Esophagus muscularis mucosa (tissue), 4 donors: ENCODE measurements at places on chromosomes 5 and 9. TPM values are rescaled to one million over a fixed set of nuclear protein-coding genes. Genes with fewer than 3 reads are reported as not detected.
A peak's percentile ranks its signal among the peaks of the same experiment; 100 is the strongest.

The ADGRD2 gene
- not detected for total RNA-seq

The CCDC112 gene
- 5.8 TPM for total RNA-seq

The ENC1 gene
- 23.7 TPM for total RNA-seq

The FAT2 gene
- not detected for total RNA-seq

The STING1 gene
- total RNA-seq: 53.1 TPM

- no peak overlapping the region for H3K4me3 ChIP-seq
- no peaks in the 10 kb centered on the region for H3K27me3 ChIP-seq
- H3K4me1 ChIP-seq: peaks cover 63% of the 10 kb centered on the region
- peaks cover 48% of the 10 kb centered on the region for H3K36me3 ChIP-seq
These were observed 3.5 kb downstream of the IRF1 start for GRCh38 chr5:132487095-132487428.

DNA sequence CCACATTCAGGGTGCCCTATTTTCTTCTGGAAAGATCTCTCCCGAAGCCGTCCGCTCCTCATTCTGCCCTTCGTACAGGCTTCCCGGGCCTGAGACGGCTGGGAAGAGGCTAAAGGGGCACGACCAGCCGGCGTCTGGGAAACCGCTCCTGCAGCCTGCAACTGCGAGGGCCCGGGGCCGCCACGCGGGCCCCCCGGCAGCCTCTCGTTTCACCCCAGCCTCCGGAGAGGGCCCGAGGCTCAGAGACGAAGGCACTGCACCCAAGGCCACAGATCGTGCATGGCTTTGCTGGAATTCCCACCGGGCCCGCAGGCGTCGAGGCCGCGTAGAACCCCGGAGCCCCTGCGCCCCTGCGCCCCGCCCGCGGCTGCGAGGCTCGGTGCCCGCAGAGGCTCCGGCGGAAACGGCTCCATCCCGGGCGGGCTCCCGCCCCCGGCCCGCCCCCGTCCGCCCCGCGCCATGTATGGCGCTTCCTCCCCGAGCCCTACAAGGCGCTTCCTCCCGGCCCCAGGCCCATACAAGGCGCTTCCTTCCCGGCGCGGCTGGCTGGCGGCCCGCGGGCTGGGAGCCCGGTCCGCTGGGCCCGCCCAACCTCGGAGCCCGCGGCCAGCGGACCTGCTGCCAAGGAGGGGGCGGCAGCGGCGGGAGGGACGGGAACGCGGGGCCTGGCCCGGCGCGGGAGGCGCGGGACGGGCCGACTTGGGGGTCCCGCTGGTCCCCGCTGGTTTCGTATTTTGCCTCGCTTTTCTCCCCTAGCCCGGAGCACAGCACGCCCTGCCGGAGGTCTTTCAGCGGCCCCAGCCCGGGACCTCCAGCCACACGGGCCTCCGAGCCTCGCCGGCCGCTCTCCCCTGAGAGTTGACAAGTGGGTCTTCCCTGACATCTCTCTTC is 26.6 kb downstream of the EGR1 start:
- H3K4me3 ChIP-seq: peak overlapping the region; percentile 57
- peak overlapping the region; percentile 81 for H3K27ac ChIP-seq
- no peaks in the 10 kb centered on the region for H3K36me3 ChIP-seq
- H3K4me1 ChIP-seq: peaks cover 29% of the 10 kb centered on the region
- peaks cover 10% of the 10 kb centered on the region for H3K27me3 ChIP-seq

GRCh38 chr5:76994337-76994736 is 35.9 kb upstream of the AGGF1 start:
- no peak overlapping the region for H3K27ac ChIP-seq
- no peak for DNase-seq
- H3K27me3 ChIP-seq: no peaks in the 10 kb centered on the region
- no peak overlapping the region for H3K4me3 ChIP-seq

- DNase-seq: no peak
- H3K36me3 ChIP-seq: no peaks in the 10 kb centered on the region
- no peak overlapping the region for H3K4me3 ChIP-seq
- no peaks in the 10 kb centered on the region for H3K4me1 ChIP-seq
- no peaks in the 10 kb centered on the region for H3K27me3 ChIP-seq
- H3K27ac ChIP-seq: no peak overlapping the region
These were observed 390.6 kb downstream of the DNAH5 start for GRCh38 chr5:13553896-13554295.

DNA sequence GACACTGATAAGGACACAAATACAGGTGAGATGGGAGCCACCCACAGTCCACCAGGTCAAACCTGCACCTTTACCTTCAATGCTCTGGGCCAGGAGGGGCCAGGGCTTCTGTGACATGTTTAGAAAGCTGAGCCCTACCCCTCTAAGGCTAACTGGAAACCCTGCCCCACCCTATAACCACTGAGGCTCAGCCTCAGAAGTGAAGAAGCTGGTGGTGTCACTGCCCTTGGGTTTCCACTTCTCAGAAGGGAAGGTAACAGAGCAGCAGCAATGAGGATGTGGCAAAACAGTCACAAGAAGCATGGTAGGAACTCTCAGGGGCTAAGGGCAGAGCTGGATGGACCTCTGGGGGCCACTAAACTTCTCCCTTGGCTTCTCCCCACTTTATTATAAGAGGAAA is 6.0 kb downstream of the PDGFRB start:
- DNase-seq: no peak
- no peaks in the 10 kb centered on the region for H3K27me3 ChIP-seq
- H3K4me3 ChIP-seq: peak overlapping the region; percentile 67
- H3K36me3 ChIP-seq: peaks cover 12% of the 10 kb centered on the region

DNA sequence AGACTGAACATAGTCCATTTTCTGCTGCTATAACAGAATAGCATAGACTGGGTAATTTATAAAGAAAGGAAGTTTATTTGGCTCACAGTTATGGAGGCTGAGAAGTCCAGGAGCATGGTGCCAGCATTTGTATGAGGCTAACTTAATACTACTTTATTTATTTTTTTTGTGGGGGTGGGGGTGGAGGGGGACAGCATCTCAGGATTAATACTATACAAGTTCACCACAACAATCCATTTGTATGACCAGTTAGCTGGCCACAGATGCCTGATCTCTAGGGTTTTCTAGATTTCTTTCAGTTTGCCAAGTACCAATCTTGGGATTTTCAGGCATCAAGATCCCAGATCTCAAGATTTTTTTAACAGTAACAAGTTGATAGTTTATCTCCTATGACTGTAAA is 20.3 kb downstream of the ANGPTL2 start:
- H3K36me3 ChIP-seq: peaks cover 8% of the 10 kb centered on the region
- DNase-seq: no peak
- H3K4me3 ChIP-seq: no peak overlapping the region
- peaks cover 42% of the 10 kb centered on the region for H3K4me1 ChIP-seq
- no peak overlapping the region for H3K27ac ChIP-seq

- DNase-seq: no peak
- H3K36me3 ChIP-seq: no peaks in the 10 kb centered on the region
- H3K4me3 ChIP-seq: no peak overlapping the region
- H3K4me1 ChIP-seq: no peaks in the 10 kb centered on the region
- H3K27ac ChIP-seq: no peak overlapping the region
These were observed 323.3 kb upstream of the SLC30A5 start for GRCh38 chr5:68770551-68770950.

DNA sequence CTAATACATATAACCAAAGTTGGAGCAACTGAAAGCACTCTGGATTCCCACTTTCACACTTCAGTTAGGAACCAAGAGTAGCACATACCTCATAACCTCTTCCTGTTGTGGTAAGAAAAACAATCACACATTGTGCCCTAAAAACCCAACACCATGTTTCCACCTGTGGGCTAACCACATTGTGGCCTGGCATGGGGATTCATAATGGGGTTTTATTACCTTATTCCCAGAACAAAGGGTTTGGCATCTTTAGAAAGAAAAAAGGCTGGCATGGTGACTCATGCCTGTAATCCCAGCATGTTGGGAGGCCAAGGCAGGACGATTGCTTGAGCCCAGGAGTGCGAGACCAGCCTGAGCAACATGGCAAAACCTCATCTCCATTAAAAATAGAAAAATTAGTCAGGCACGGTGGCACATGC is 60.6 kb downstream of the HSD17B3 start:
- H3K4me1 ChIP-seq: no peaks in the 10 kb centered on the region
- H3K27ac ChIP-seq: no peak overlapping the region
- DNase-seq: no peak
- peaks cover 4% of the 10 kb centered on the region for H3K27me3 ChIP-seq
- no peaks in the 10 kb centered on the region for H3K36me3 ChIP-seq
- H3K4me3 ChIP-seq: no peak overlapping the region

GRCh38 chr5:140630292-140631035 is 2.5 kb downstream of the CD14 start:
- DNase-seq: no peak
- H3K27ac ChIP-seq: peak overlapping the region; percentile 45
- H3K27me3 ChIP-seq: no peaks in the 10 kb centered on the region
- H3K4me3 ChIP-seq: peak overlapping the region; percentile 59
- H3K36me3 ChIP-seq: no peaks in the 10 kb centered on the region

GRCh38 chr9:7115606-7116005 is 357.8 kb downstream of the KDM4C start:
- no peaks in the 10 kb centered on the region for H3K27me3 ChIP-seq
- H3K36me3 ChIP-seq: no peaks in the 10 kb centered on the region
- DNase-seq: no peak
- H3K4me3 ChIP-seq: no peak overlapping the region
- H3K27ac ChIP-seq: no peak overlapping the region
- H3K4me1 ChIP-seq: no peaks in the 10 kb centered on the region

DNA sequence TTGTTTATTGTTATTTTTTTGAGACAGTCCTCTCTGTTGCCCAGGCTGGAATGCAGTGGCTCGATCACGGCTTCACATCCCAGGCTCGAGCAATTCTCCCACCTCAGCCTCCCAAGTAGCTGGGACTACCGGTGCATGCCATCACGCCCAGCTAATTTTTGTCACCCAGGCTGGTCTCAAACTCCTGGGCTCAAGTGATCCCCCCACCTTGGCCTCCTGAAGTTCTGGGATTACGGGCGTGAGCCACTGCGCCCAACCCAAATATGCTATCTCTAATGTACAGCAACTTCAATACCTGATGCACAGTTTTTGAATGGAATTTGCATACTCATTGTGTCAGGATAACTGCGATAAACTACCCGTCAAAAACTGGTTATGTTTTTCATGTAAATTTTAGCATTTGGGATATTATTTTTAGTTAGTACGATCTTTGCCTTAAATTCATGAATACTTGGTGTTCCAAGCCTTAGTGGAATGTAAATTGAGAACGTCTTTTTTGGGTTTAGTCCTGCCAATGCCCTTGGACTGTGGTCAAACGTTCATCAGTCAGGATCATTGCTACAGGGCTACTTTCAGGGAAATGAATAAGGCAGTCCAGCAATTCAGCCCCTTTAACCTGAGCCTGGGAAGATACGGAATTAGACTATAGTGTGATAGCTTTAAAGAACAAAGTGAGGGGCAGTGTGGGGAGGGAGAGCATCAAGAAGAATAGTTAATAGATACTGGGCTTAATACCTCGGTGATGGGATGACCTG is 4.4 kb downstream of the UGCG start:
- H3K36me3 ChIP-seq: no peaks in the 10 kb centered on the region
- peaks cover 84% of the 10 kb centered on the region for H3K4me1 ChIP-seq
- H3K27ac ChIP-seq: peak overlapping the region; percentile 97
- no peak overlapping the region for H3K4me3 ChIP-seq
- H3K27me3 ChIP-seq: no peaks in the 10 kb centered on the region

- no peak overlapping the region for H3K4me3 ChIP-seq
- H3K27ac ChIP-seq: peak overlapping the region; percentile 16
- DNase-seq: no peak
- H3K4me1 ChIP-seq: peaks cover 29% of the 10 kb centered on the region
- peaks cover 50% of the 10 kb centered on the region for H3K36me3 ChIP-seq
These were observed 2.5 kb downstream of the PTGES2 start for GRCh38 chr9:128124873-128125579.

- H3K36me3 ChIP-seq: peaks cover 12% of the 10 kb centered on the region
- no peak for DNase-seq
- no peaks in the 10 kb centered on the region for H3K27me3 ChIP-seq
- H3K4me3 ChIP-seq: no peak overlapping the region
- H3K27ac ChIP-seq: no peak overlapping the region
These were observed 2.0 kb upstream of the MTX3 start for GRCh38 chr5:79992891-79993657.

DNA sequence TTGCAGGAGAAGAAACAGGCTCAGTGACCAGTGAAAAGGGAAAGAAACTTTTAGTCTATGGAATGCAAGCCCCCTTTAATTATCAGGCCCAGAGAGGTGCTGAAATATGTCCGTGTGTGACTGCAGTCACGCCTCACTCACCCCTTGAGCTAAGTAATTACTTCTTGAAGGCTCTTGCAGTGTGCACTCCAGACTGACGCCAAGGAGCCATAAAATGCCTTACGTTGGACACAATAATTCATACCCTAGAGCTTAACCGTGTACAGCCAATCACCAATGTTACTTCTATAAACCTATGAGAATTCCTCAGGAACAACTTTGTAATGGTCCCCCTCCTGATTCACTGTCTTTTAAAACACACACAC is 242.2 kb downstream of the SYK start:
- no peaks in the 10 kb centered on the region for H3K36me3 ChIP-seq
- no peak for DNase-seq
- H3K27me3 ChIP-seq: no peaks in the 10 kb centered on the region
- H3K4me3 ChIP-seq: no peak overlapping the region
- H3K4me1 ChIP-seq: peaks cover 3% of the 10 kb centered on the region

- H3K27me3 ChIP-seq: no peaks in the 10 kb centered on the region
- no peak overlapping the region for H3K4me3 ChIP-seq
- no peaks in the 10 kb centered on the region for H3K36me3 ChIP-seq
- no peaks in the 10 kb centered on the region for H3K4me1 ChIP-seq
These were observed 14.5 kb upstream of the OTULIN start for GRCh38 chr5:14650052-14650451.
